ENCODE measurements at places on chromosomes 3 and 15. TPM values are rescaled to one million over a fixed set of nuclear protein-coding genes. Genes with fewer than 3 reads are reported as not detected.

The LRTM1 gene
- polyA plus RNA-seq, result not detected

The VILL gene
- polyA plus RNA-seq, result 0.14 TPM

The KNG1 gene
- not detected for polyA plus RNA-seq

The RTP3 gene
- not detected for polyA plus RNA-seq

The ANO10 gene
- polyA plus RNA-seq, result 11.1 TPM

The ARL14 gene
- not detected for polyA plus RNA-seq

The KBTBD13 gene
- not detected for polyA plus RNA-seq

The ERICH6 gene
- polyA plus RNA-seq, result not detected

The ZNF621 gene
- 8.0 TPM for polyA plus RNA-seq

The CLK3 gene
- polyA plus RNA-seq, result 91.5 TPM

The SLC2A2 gene
- not detected for polyA plus RNA-seq

The SAMMSON gene
- not detected for polyA plus RNA-seq

The PLA2G4B gene
- polyA plus RNA-seq, result 26.2 TPM

The SLC24A1 gene
- polyA plus RNA-seq, result 0.20 TPM

The GNL3 gene
- polyA plus RNA-seq, result 151 TPM

The DNAH1 gene
- 6.0 TPM for polyA plus RNA-seq

The PLSCR5 gene
- polyA plus RNA-seq, result 0.37 TPM

The UTS2B gene
- 0.46 TPM for polyA plus RNA-seq

The PIERCE2 gene
- polyA plus RNA-seq, result 13.1 TPM

The AMT gene
- polyA plus RNA-seq, result 6.1 TPM

The ROPN1 gene
- not detected for polyA plus RNA-seq

The HGD gene
- polyA plus RNA-seq, result not detected

The LOXL1 gene
- polyA plus RNA-seq, result 1.9 TPM

The GOLGA6L22 gene
- not detected for polyA plus RNA-seq

The DISP2 gene
- polyA plus RNA-seq, result 26.0 TPM

The SLC28A1 gene
- not detected for polyA plus RNA-seq

The GAP43 gene
- polyA plus RNA-seq, result 1,327 TPM

The LMOD3 gene
- polyA plus RNA-seq, result not detected

The CCR8 gene
- polyA plus RNA-seq, result not detected

The DNASE1L3 gene
- not detected for polyA plus RNA-seq

The ACAN gene
- not detected for polyA plus RNA-seq

The CDHR4 gene
- polyA plus RNA-seq, result not detected

The MB21D2 gene
- polyA plus RNA-seq, result 39.0 TPM

The CLRN1 gene
- 0.18 TPM for polyA plus RNA-seq

The PTH1R gene
- polyA plus RNA-seq, result not detected

The HCLS1 gene
- 0.28 TPM for polyA plus RNA-seq

The CNTN6 gene
- 1.7 TPM for polyA plus RNA-seq

The MYH15 gene
- 0.71 TPM for polyA plus RNA-seq

The C3orf22 gene
- not detected for polyA plus RNA-seq

The LRRN1 gene
- polyA plus RNA-seq, result 25.8 TPM

The CCR3 gene
- not detected for polyA plus RNA-seq

The BNIP2 gene
- 170 TPM for polyA plus RNA-seq

The SNX33 gene
- polyA plus RNA-seq, result 0.14 TPM

The HRG gene
- polyA plus RNA-seq, result not detected

The GABRR3 gene
- polyA plus RNA-seq, result not detected

The ZXDC gene
- 26.5 TPM for polyA plus RNA-seq

The ANP32A gene
- polyA plus RNA-seq, result 190 TPM

The METTL6 gene
- 60.8 TPM for polyA plus RNA-seq

The NDN gene
- 582 TPM for polyA plus RNA-seq

The ATP8B4 gene
- 1.0 TPM for polyA plus RNA-seq
